ENCODE measurements at places on chromosomes 5 and 9.
A peak's percentile ranks its signal among the peaks of the same experiment; 100 is the strongest.

- DNase-seq, result no peak
These were observed 29.6 kb downstream of the BICD2 start for GRCh38 chr9:92734931-92735635.

GRCh38 chr5:78458843-78459242 lies 98.4 kb downstream of the SCAMP1 start:
- DNase-seq, result no peak

GRCh38 chr9:99129091-99129490 lies 24.2 kb downstream of the TGFBR1 start:
- DNase-seq, result no peak

DNA sequence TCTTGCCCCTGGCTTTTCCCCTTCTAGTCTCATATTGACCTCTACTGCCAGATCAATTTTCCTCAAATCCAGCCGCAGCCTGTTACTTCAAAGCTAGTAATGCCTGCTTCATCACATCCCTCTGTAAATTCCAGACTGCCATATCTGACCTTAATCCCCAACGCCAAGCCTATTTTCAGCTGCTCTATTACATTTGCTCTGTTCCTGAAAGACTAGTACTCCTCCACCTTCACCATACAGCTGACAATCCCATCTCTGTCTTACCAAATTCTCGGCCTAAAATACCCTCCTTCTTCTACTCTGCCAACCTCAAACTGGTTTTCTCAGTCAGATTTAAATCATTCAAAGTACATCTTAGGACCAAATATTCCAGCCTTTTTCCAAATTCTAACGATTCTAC lies 420.2 kb downstream of the RAB3C start:
- no peak for DNase-seq

GRCh38 chr9:121271368-121272341 lies 3.7 kb downstream of the GSN start:
- no peak for DNase-seq

- DNase-seq, result no peak
These were observed 71.0 kb upstream of the IL7R start for GRCh38 chr5:35785601-35786085.

DNA sequence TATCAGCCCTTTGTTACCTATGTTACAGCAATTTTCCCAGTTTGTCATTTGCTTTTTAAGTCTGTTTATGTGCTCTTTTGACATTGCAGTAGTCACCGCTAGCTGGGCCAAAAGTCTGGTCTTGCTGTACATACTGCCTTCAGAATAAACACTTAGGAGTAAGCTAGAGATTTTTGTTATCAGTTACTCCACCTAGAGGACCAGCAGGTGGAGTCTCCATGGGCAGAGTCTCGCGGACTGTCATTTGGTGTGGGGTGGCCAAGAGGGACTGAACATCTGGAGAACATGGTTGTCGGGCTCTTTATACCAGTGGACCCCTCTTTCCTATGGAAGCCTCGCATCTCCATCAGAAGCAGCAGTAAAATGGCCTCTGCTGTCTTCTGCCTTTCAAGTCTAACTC lies 10.8 kb upstream of the MGAT1 start:
- no peak for DNase-seq

DNA sequence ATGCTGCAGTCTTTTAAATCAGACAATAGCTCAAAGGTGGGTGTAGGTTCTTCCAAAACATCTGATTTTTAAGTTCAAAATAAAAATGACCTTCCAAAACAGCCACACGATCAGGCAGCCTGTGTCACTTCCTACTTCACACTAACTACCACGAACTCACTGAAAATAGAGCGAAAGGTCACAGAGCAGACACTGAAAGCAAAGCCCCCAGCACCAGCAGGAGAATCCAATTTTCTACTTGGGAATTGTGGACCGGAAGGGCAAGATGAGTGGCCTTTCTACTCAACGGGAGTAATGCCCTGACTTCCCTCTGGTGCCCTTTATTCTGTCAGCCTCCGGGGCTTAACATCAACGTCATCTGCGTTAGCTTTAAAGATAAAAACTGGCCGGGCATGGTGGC lies 107.8 kb upstream of the FAM120A start:
- peak; percentile 38 for DNase-seq

DNA sequence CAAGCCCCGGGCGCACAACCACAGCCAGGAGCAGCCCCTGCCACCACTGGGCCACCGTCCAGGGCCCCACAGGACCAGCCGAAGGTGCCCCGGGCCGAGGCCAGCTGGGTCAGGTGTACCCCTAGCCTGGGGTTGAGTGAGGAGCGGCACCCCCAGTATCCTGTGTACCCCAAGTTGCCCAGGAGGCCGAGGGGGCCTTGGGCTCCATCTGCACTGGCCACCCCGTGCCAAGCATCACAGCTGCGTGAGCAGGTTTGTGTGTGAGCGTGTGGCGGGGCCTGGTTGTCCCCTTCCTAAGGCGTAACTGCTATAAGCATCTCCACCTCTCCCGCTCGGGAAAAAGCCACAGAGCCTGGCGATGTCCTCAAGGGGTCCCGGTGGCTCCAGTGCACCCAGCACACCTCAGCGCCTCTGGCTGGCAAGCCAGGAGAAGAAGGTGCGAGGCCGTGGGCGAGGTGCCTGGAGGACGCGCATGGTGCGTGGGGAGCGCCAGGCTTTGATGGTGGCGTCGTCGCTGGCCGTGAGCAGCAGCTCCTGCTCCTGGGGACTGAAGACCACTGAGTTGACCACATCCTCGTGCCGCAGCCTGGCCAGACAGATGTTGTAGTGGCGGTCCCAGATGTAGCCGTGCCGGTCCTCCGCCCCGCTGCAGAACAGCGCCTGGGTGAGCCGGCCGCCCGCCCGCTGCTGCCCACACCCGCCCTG lies 3.9 kb downstream of the FBXW5 start:
- DNase-seq, result no peak

- no peak for DNase-seq
These were observed 110.5 kb upstream of the PRSS3 start for GRCh38 chr9:33684831-33685230.

- DNase-seq, result no peak
These were observed 87.4 kb downstream of the ZNF608 start for GRCh38 chr5:124658867-124659557.

DNA sequence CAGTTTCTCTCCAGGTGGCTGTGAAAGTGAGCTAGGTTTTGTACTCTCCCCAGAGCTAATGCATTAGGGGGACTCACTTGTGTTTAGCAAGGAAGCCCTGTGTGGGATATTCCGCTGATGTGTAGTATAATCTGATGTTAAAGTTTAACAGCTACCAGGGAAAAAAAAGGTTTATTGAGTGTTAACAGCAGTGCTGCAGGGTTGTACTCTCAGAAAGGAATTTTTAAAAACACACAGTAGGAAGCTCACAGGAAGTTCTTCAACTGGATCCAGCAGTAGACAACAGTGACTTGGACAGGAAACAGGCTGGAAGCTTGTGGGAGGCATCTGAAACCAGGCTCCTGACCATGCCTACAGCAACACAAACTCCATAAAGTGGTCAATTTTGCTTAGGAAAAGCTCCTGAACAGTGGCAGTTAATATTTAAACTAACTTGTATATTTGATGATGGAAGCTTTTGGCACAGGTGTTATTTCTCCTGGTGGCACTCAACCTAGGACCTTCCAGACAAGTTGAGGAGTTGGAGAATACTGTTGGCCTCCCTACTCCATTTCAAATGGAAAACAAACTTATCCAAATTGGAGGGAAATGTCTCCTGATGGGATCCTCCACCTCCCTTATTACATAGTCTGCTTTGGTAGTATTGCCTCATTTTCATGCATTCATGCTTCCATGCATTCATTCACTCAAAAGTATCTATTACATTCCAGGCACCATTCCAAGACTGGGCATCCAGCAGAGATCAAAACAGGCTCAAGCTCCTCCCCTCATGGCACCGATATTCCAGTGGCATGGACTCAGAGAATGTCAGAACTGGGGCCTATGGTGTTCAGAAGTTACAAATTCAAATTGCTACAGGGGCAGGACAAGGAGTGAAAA lies 54.7 kb downstream of the FOXD1 start:
- DNase-seq, result peak; percentile 39

- DNase-seq, result no peak
These were observed 1.4 kb upstream of the N4BP3 start for GRCh38 chr5:178111925-178112324.

- no peak for DNase-seq
These were observed 36.9 kb downstream of the ADAMTS19 start for GRCh38 chr5:129496864-129497595.

DNA sequence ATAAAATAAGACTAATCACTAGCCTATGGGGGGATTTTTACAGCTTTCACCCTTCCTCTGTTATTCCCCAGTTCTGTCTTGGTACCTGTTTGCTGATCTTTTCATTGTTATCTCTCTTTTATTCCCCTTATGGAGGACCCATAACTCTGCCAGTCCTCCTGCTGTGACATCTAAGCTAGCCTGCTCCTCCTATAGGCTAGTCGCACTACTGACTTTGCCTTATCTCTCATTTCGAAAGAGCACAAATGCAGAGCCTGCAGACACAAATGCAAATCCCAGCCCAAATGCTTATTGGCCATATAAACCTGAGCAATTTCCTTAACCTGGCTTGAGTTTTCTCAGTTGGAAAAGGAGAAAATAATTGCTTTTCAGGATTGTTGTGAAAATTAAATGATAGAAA lies 59.1 kb upstream of the CAMK4 start:
- no peak for DNase-seq

- DNase-seq, result no peak
These were observed 70.2 kb downstream of the SEMA4D start for GRCh38 chr9:89427621-89428221.

- DNase-seq, result peak; percentile 75
These were observed at the start of gene COL23A1 for GRCh38 chr5:178590141-178590923. Gene COL23A1, minus strand, starts transcription at chr5:178590393.

- no peak for DNase-seq
These were observed 1.5 kb downstream of the CARD9 start for GRCh38 chr9:136372006-136372405.

- DNase-seq, result no peak
These were observed 23.7 kb upstream of the TAS2R1 start for GRCh38 chr5:9653811-9654210.

DNA sequence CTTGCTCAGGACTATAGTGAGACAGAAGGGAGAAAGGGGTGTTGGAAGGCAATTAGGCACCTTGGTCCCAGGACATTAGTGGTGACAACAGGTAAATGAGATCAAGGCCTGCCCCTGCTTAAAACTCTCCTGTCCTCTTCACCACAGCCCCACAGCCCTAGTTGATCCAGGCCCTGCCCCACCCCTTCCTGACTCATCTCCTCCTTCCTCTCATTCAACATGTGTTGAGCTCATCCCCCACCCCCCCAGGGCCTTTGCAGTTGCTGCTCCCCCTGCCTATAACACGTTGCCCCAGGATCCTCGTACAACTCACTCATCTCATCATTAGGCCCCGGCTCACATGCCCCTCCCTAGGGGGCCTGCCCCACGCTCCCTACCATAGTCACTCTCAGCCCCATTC lies 66.8 kb downstream of the TSPAN17 start:
- DNase-seq, result no peak

DNA sequence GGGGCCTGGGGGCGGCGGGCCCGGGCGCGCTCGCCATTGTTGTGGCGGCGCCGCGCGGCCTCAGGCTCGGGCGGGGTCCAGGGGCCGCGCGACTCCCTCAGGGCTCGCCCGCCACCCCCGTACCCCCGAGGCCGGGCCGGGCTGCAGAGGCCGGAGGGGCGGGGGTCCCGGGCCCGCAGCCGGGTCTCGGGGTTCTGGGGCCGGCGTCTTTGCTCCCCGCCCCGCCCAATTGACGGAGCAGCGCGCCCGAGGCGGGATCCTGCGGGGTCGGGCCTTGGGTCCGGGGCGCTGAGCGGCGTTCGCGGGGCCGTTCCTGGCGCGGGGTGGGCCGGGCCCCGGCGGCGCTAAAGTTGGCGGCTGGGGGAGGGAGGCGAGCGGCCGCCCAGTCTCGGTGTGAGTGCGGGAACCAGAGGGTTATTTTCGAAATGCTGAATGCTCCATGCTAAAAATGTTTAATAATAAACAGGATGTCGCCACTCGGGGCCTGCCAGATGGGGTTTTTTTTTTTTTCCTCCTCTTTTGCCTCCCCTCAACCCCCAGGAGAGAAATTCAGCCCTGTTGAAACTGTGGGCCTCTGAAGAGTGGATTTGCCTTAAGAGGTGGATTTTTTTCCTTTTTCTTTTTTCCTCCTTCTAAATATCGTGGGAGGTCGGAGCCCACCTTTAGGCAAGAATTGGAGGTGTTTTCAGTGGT lies 724 bp downstream of the PRRC2B start:
- peak; percentile 54 for DNase-seq

GRCh38 chr9:89564346-89564878 lies 40.4 kb upstream of the GADD45G start:
- DNase-seq, result peak; percentile 59

- no peak for DNase-seq
These were observed 16.7 kb upstream of the IL13 start for GRCh38 chr5:132641241-132641723.

DNA sequence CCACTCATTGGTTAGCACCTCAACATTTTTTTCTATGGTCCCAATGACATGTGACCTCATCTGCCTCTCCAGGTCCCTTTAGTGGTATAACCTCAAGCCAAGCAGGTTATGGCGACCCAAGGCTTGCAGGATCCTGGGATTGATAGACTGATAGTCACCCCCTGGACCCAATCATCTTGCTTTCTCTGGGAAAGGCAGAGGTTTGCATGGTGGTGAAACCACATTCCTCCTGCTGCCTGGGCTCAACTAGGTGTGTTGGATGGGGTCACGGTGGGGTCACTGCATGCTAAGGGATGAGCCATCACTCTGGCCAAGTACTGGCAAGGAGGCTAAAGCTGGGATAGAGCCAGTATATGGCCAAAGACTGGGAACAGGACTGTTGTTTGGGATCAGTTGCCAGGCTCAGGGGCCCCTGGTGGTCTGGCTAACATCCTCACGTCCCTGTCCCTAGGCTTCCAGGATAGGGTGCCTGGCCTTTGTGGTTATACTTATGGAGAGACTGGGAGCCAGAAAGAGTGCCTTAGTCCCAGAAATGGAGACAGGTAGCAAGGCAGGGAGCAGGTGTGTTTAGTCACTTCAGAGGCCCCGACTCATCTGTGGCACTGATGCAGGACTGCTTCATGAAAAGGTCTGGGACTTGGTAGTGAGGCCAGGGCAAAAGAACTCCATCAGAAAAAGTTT lies 4.6 kb upstream of the SMIM32 start:
- no peak for DNase-seq

GRCh38 chr5:111707630-111708164 lies 49.3 kb downstream of the NREP start:
- no peak for DNase-seq

DNA sequence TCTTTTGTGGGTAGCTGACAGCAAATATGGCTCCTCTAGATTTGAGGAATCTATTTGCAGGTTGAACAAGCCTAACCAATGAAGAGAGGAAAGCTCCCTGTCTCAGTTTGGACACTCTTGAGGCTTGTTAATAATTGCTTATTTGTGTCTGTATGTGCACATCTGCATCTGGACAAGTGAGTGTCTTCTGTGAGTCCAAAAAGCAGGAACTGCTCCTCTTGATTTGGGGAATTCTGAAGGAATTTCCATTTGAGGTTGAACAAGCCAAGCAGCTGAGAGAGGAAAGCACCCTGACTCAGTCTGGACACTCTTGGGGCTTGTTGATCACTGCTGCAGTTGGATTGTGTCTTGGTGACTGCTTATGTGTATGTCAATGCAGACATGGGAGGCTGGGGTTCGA lies 211.6 kb downstream of the DTWD2 start:
- DNase-seq, result no peak
